ENCODE measurements at places on chromosomes 16 and 17. TPM values are rescaled to one million over a fixed set of nuclear protein-coding genes. Genes with fewer than 3 reads are reported as not detected.

The HMOX2 gene
- 40.2 TPM for total RNA-seq

The TBC1D3H gene
- total RNA-seq, result not detected

The CBFA2T3 gene
- total RNA-seq, result not detected

The VASN gene
- total RNA-seq, result 94.0 TPM

The CEP20 gene
- total RNA-seq, result 38.9 TPM

The C17orf50 gene
- total RNA-seq, result not detected

The SPN gene
- not detected for total RNA-seq

The HAS3 gene
- 0.08 TPM for total RNA-seq

The WNT9B gene
- total RNA-seq, result not detected

The TOP2A gene
- total RNA-seq, result 89.5 TPM

The DNAAF1 gene
- not detected for total RNA-seq

The ABCA6 gene
- 17.0 TPM for total RNA-seq

The NLGN2 gene
- 18.5 TPM for total RNA-seq

The VAT1L gene
- total RNA-seq, result 29.9 TPM

The TP53TG3C gene
- not detected for total RNA-seq
